Stimulated activated CD4-positive, alpha-beta T cell treated with anti-CD3 and anti-CD28 coated beads, TNF-alpha, amount 100 ng/mL, for 1 hour (primary cell): ENCODE measurements at places on chromosomes 16 and 17.

- DNase-seq, result no peak
Observed at GRCh38 chr16:79843631-79844043, 243.1 kb upstream of the MAF start.

DNA sequence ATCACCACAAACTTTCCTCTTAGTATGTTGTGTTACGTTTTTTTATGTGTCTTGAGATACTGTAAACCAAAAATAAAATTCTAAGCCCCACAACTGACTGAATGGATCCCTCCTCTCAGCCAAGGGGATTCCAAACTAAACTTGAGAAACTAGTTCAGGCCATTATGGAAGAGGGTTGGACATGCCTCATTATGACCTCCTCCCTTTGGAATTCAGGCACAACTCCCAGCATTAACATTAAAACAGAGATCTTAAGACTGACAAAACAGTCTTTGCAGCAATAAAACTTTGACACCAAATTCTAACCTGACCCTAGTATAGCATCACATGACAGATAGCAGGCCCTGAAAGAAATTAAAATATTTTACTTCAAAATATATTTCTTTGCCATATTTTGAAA lies 51.1 kb upstream of the SLC47A1 start:
- DNase-seq, result no peak

DNA sequence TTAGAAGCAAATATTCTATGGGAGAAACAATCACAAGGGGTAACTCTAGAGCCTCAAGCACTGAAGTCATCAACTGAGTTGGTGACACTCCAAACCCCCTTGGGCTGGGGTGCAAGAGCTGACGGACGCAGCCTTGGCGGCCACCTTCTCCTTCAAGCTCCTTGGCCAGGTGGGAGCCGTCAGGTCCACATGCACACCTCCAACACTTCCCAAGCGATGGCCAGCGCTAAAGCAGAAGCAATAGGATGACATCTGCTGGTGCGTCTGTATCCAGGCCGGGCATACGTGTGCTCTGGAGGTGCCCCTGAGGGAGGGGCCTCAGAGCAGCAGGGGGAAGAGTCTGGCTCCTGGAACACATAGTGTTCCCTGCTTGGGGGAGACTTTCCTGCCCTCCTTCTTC lies 12.2 kb upstream of the FOXJ1 start:
- no peak for DNase-seq

DNA sequence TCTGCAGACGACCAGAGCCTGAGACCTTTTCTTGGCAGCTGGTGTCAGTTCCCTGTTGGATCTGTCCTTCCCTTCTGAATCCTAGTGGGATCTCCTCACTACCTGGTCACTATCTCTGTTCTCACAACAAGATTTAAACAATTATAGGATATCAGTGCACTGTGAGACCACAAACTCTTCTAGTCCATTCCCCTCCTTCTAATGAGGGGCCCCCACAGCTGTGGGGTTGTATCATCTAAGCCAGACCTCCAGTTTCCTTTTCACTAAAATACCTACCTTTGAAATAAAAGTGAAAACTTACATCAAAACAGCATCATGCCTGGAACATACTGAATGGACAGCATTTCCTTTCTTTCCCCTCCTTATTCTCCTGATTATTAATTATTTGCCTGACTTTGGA lies 233.2 kb downstream of the PRKCA start:
- DNase-seq, result no peak

DNA sequence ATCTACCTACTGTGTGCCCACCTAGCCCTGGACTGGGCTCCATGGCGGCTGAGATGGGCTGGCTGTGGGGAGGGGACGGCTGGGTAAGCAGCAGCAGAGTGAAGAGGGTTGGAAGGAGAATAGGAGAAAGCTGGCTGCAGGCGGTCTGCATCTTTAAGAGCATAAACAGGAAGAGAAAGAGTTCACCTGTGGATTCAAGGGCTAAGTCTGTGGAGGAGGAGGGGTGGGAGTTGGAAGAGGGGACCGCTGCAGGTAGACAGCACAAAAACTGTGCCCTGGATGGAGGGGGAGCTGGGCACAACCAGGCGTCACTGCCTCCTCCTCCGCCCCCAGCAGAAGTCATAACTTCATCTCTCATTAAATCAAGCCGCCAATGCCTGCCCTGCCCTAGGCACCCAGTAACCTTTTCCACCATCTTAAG lies 677 bp downstream of the SLC13A2 start:
- DNase-seq, result no peak

DNA sequence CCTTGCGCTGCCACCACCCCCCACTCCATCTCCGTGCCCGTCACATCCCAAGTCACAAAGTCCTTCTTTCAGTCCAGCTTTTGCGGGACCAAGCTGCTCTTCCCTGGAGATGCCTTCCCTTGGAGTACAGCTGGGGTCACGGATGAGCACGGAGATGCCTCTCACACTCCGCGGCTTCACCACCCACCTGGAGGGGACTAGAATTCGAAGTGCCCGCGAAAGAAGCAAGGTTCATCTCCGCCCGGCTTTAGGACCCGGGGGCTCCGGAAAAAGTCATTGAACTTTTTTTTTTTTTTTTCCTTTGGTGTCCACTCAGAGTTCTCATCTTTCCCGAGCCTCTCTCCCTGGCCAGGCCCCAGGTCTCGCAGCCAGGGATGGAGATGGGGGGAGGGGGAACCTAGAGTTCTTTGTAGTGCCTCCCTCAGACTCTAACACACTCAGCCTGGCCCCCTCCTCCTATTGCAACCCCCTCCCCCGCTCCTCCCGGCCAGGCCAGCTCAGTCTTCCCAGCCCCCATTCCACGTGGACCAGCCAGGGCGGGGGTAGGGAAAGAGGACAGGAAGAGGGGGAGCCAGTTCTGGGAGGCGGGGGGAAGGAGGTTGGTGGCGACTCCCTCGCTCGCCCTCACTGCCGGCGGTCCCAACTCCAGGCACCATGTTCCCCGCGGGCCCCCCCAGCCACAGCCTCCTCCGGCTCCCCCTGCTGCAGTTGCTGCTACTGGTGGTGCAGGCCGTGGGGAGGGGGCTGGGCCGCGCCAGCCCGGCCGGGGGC lies at the start of gene FKBP10:
Gene FKBP10 (plus strand): TSS at position 624 of the 771 bp plus-strand sequence. CDS start 31 bp downstream, at position 655.
- DNase-seq, result no peak

- DNase-seq, result no peak
Observed at GRCh38 chr16:66936889-66937554, 1.7 kb downstream of the CES2 start.

GRCh38 chr16:27816561-27816960 lies 247.0 kb downstream of the GSG1L start:
- no peak for DNase-seq

DNA sequence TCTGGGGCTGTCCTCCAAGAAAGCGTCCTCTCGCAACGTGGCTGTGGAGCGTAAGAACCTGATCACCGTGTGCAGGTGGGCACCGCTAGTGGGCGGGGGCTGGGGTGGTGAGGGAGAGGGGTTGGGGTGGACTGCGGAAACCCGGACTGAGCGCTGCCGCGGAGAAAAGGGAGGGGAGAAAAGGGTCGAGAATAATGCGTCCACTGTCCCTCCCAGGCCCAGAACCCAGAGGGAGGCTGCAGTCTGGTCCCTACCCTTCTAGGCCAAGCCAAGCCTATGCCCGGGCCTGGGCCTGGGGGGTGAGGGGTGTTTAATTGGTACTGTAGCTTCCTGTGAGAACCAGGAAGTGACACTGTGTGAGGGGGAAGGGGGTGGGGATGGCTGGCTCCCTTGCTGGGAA lies 464 bp downstream of the RUNDC3A start:
- no peak for DNase-seq

- DNase-seq, result no peak
Observed at GRCh38 chr16:66026211-66026610, 340.3 kb upstream of the CDH5 start.

DNA sequence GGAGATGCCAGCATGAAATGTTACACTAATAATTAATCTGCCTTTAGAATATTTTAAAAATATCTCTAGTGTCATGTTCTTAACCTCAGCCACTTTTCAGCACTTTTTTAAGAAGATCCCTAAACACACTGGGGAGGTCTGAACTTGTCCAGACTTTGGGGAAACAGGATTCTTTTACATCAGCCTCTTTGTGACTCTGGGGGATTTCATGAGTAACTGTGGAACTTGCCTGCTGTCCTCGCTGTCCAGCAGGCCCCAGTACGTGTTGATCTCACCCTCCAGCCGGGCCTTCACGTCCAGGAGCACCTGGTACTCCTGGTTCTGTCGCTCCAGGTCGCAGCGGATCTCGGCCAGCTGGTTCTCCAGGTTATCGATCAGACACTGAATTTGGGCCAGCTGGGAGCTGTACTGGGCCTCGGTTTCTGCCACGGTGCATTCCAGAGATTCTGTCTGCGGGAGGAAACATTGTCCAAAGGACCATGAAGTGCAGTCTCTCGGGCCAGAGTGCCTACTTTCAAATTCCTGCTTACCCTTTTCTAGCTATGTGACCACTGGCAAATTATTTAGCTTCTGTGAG lies 5.5 kb downstream of the KRT40 start:
- DNase-seq, result no peak

DNA sequence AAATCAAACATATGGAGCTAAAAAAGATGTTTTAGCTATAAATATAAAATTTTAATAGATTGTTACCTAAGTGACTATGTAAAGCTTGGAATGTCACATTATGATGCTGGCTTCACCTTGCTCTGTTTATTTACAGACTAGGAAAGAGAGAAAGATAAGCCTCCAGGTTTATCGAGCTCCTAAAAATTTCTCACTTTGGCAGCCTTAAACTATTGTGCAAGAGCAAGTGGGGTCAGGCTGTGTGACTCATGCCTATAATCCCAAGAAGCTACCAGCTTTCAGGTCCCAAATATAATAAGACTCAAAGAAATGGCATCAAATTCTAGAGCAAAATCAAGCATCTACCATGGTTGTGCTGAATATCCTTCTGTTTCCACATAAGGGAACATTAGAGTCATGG lies 34.3 kb upstream of the PRSS54 start:
- DNase-seq, result no peak

- no peak for DNase-seq
Observed at GRCh38 chr17:7078711-7079110, 1.3 kb downstream of the CLEC10A start.

GRCh38 chr16:67006930-67007658 lies 18.7 kb downstream of the CES4A start:
- no peak for DNase-seq

GRCh38 chr16:57364143-57364542 lies 5.6 kb downstream of the CCL22 start:
- no peak for DNase-seq

DNA sequence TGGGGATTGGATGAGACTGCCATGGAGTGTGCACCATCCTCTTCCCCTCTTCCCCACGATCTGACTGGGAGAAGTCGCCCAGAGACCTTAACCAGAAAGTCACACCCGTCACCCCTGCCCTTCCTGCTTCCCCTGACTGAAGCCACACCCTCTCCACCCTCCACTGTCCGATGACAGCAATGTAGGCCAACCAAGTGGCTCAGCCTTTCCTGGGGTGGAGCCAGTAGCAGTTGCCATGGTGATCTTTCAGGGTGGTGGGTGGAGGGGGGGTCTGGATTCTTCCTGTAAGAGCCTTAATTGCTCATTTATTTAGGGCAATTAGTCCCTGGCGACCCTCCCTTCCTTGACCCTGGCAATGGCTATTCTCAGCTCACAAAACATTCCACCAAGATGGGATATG lies 37.5 kb upstream of the PHB1 start:
- no peak for DNase-seq

DNA sequence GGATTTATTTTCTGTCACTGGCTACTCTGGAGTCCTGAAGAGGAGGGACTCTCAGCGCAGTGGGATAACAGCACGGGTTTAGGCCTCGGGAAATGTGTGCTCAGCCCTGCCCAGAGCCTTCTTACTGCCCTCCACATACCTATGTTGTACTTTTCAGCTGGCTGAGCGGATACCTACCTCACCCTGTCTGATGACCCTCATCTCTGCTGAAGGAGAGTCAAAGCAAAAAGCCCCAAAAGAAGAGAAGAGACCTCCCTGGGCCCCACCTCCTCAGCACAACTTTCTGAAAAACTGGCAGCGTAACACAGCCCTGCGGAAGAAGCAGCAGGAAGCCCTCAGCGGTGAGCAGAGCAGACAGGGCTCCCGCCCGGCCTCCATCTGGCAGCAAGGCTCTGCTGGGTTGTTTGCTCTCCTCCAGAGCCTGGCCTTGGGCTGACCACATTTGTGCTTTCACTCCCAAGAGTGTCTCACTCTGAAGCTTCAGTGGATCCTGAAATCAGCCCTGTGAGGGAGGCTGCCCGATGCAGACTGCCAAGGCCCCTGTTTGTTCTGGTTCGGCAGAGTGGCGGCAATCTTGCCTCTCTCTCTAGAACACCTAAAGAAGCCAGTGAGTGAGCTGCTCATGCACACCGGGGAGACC lies 10.3 kb downstream of the MYCBPAP start:
- DNase-seq, result no peak
